ENCODE measurements at places on chromosomes 12 and 14.

GRCh38 chr12:38120438-38120837, 196.1 kb upstream of the ALG10B start:
- H3K27ac ChIP-seq, result no peak overlapping the region
- no peaks in the 10 kb centered on the region for H3K36me3 ChIP-seq
- H3K4me3 ChIP-seq, result no peak overlapping the region
- DNase-seq, result no peak
- H3K27me3 ChIP-seq, result no peaks in the 10 kb centered on the region
- H3K4me1 ChIP-seq, result no peaks in the 10 kb centered on the region

DNA sequence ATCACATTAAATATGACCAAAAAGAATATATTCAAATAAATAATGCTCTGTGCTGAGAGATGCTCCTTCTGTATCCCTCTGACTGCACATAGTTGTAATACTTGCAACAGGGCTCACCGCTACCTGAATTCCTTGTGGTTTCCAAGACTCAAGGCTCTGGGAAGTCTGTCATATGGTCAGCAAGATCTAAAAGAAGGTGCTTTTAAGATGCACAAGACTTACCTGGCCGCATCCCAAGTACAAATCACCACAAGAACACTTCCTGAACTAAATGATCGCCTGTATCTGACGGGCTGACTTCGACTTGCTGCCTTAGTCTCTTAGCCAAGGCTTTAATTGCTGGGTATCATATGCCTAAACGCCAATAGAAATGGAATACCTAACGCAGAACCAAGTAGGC, 67.2 kb downstream of the HECTD4 start:
- H3K4me1 ChIP-seq, result peaks cover 1% of the 10 kb centered on the region
- DNase-seq, result no peak
- H3K36me3 ChIP-seq, result peaks cover 16% of the 10 kb centered on the region
- no peaks in the 10 kb centered on the region for H3K27me3 ChIP-seq

- no peaks in the 10 kb centered on the region for H3K36me3 ChIP-seq
- H3K4me3 ChIP-seq, result no peak overlapping the region
- peak overlapping the region; percentile 42 for H3K27ac ChIP-seq
- peaks cover 7% of the 10 kb centered on the region for H3K27me3 ChIP-seq
- DNase-seq, result peak; percentile 76
Observed at GRCh38 chr12:52151837-52152783, 39.7 kb downstream of the KRT80 start.

DNA sequence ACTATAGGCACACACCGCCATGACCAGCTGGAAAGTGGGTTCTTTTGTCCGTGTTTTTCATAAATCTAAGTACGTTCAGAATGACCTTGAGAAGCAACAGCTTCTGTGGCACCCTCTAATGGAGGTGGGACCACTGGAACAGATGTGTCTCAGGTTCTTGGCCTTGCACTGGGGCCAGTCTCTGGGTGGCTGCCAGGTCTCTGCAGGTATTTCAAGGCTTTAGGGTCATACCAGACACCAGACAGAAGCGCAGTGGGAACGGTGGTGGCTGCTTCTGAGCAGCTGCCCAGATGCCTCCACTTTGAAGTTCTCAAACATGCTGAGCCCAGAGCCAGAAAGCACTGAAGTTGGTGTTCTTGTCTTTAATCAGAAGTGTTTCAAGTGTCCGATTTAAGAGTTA, 75.0 kb upstream of the RBM19 start:
- H3K27me3 ChIP-seq, result no peaks in the 10 kb centered on the region
- H3K4me1 ChIP-seq, result no peaks in the 10 kb centered on the region
- no peak overlapping the region for H3K4me3 ChIP-seq
- H3K36me3 ChIP-seq, result no peaks in the 10 kb centered on the region

- no peaks in the 10 kb centered on the region for H3K4me1 ChIP-seq
- no peaks in the 10 kb centered on the region for H3K36me3 ChIP-seq
- DNase-seq, result no peak
Observed at GRCh38 chr14:76499399-76499798, 123.5 kb downstream of the ESRRB start.

DNA sequence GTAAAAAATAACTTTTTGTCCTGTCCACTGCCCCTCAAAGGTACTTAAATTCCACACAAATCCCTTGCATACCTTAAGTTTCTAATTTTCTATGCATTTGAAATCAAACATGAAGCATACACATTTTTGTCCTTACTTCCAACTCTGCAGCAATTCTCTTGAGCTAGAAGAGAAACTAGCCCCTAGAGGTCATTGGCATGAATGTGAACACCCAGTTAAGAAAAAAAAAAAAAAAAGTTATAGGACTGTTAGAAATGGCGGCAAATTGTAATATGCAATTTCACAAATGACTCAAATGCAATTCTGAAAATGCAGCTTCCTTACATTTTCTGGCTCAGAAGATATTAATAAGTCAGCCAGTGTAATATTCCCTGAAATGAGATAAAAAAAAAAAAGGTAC, 4.6 kb upstream of the ESR2 start:
- H3K27me3 ChIP-seq, result peaks cover 26% of the 10 kb centered on the region
- no peak for DNase-seq
- H3K4me1 ChIP-seq, result peaks cover 27% of the 10 kb centered on the region
- H3K4me3 ChIP-seq, result no peak overlapping the region
- H3K27ac ChIP-seq, result no peak overlapping the region

DNA sequence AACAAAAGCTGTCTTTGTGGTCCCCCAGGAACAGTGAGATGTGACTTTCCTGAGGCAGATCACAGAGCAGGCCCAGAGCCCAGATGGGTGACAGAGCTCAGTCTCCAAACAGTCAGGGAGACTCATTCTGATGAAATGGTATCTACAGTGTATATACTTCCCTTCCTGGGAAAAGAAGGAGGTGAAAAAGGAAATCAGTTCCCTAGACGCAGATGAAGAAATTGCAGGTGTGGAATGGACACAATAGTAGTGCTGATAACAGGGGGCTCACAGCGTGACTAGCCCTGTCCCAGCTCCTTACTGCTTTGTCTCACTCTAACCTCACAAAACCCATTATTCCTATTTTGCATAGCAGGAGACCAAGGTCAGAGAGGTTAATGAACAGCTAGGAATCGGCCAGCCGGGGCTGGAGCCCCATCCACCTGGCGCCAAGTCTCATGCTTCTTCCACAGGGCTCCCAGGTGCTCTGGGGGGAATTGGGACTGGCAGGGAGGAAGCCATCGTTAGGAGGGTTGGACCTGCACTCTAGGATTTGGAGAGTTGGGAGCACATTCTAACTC, 11.9 kb downstream of the KCNH3 start:
- peaks cover 6% of the 10 kb centered on the region for H3K4me1 ChIP-seq
- H3K27me3 ChIP-seq, result peaks cover 35% of the 10 kb centered on the region
- DNase-seq, result no peak
- no peak overlapping the region for H3K4me3 ChIP-seq

DNA sequence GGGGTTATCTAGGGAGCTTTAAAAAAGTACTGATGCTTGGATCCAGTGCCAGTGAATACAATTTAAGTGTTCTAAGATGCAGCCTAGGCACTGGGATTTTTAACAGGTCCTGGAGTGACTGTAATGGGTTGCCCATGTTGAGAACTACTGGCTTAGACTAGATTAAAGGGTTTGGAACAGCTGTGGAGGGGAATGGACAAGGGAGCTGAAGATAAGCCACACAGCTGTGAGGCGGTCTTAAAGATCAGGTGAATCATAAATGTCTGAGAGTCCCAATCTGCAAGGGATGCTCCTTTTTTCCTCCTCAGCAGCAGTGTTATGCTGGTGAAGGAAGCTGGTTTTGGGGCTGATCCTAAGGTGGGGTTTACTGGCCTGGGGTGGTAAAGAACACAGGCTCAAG, 35.5 kb upstream of the FRMD6 start:
- no peak for DNase-seq
- H3K27ac ChIP-seq, result no peak overlapping the region
- no peaks in the 10 kb centered on the region for H3K4me1 ChIP-seq
- H3K27me3 ChIP-seq, result peaks cover 8% of the 10 kb centered on the region
- no peaks in the 10 kb centered on the region for H3K36me3 ChIP-seq

- no peak overlapping the region for H3K4me3 ChIP-seq
- H3K27ac ChIP-seq, result peak overlapping the region; percentile 84
- DNase-seq, result peak; percentile 87
- peaks cover 40% of the 10 kb centered on the region for H3K4me1 ChIP-seq
Observed at GRCh38 chr14:91303091-91303923, 58.8 kb upstream of the GPR68 start.

- no peak overlapping the region for H3K4me3 ChIP-seq
- H3K4me1 ChIP-seq, result peaks cover 87% of the 10 kb centered on the region
- no peak for DNase-seq
- H3K27ac ChIP-seq, result peak overlapping the region; percentile 35
- H3K27me3 ChIP-seq, result no peaks in the 10 kb centered on the region
Observed at GRCh38 chr14:91387169-91387835, 30.3 kb downstream of the CCDC88C start.

GRCh38 chr12:108967869-108968540, 52.9 kb downstream of the SVOP start:
- H3K27me3 ChIP-seq, result peaks cover 6% of the 10 kb centered on the region
- no peaks in the 10 kb centered on the region for H3K36me3 ChIP-seq
- DNase-seq, result no peak
- no peak overlapping the region for H3K27ac ChIP-seq
- H3K4me1 ChIP-seq, result no peaks in the 10 kb centered on the region

DNA sequence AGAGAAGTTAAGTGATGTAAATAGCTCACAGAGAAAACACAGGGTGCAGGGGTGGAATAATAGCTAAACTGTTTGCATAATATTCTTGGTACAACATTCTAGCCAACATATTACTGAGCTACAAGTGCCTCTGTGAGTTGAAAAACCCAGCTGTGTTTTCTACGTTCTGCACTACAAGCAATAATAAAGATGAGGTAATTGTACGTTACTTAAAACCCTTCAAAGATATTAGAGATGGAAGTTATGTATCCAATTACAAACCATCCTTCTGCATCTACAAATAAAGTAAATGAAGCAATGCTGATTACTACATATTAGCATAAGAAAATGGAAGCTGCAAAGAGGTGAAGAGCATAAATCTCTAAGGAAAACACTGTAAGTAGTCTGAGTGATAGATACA, 271.4 kb downstream of the SSPN start:
- no peak overlapping the region for H3K4me3 ChIP-seq
- peaks cover 6% of the 10 kb centered on the region for H3K36me3 ChIP-seq
- DNase-seq, result no peak

DNA sequence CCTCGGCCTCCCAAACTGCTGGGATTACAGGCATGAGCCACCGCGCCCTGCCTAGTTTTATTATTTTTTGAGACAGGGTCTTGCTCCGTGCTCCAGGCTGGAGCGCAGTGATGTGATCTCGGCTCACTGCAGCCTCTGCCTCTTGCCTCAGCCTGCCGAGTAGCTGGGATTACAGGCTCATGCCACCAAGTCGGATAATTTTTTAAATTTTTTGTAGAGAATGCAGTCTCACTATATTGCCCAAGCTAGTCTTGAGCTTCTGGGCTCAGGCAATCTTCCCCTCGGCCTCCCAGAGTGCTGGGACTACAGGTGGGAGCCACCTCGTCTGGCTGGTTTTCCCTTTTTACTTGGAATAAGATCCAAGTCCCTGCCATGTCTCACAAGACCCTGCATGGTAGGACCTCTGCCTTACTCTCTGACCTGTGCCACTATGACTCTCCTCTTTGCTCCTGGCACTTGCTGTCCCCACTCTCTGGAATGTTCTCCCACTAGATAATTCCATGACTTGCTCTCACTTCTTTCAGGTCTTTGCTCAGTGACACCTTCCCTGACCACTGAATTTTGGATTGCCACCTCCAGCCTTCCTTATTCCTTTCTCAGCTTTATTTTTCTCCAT, 7.7 kb upstream of the RARG start:
- no peak overlapping the region for H3K4me3 ChIP-seq
- H3K4me1 ChIP-seq, result peaks cover 30% of the 10 kb centered on the region
- no peaks in the 10 kb centered on the region for H3K36me3 ChIP-seq
- H3K27ac ChIP-seq, result no peak overlapping the region

GRCh38 chr12:27539191-27539631, 15.2 kb downstream of the PPFIBP1 start:
- H3K36me3 ChIP-seq, result no peaks in the 10 kb centered on the region
- H3K27ac ChIP-seq, result no peak overlapping the region
- no peak overlapping the region for H3K4me3 ChIP-seq
- H3K27me3 ChIP-seq, result peaks cover 17% of the 10 kb centered on the region

DNA sequence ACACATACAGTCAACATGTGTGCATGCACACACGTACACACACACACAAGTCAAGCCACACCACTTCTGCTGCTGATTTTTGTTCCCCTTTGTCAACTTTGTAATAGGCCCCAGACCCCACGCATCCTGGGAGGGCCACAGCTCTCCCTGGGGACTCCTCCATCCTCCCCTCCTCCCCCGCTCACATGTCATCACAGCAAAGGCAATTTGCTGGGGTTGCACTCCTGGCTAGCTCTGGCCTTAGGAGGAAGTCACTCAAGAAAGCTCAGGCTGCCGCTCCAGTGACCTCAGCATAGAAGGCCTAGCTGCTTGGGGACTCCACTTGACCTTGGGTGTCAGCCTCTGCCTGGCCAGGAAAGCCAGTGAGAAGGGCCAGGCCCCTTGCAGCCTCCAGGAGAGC, 27.2 kb downstream of the NGB start:
- no peak overlapping the region for H3K27ac ChIP-seq
- no peaks in the 10 kb centered on the region for H3K4me1 ChIP-seq
- H3K36me3 ChIP-seq, result no peaks in the 10 kb centered on the region
- no peaks in the 10 kb centered on the region for H3K27me3 ChIP-seq
- no peak for DNase-seq

- H3K36me3 ChIP-seq, result peaks cover 48% of the 10 kb centered on the region
- H3K27me3 ChIP-seq, result no peaks in the 10 kb centered on the region
- no peak overlapping the region for H3K4me3 ChIP-seq
- H3K4me1 ChIP-seq, result peaks cover 11% of the 10 kb centered on the region
- H3K27ac ChIP-seq, result no peak overlapping the region
Observed at GRCh38 chr14:73718418-73719251, 4.5 kb upstream of the PNMA1 start.

GRCh38 chr14:92863286-92864080, 59.5 kb upstream of the CHGA start:
- no peak overlapping the region for H3K4me3 ChIP-seq
- no peaks in the 10 kb centered on the region for H3K4me1 ChIP-seq
- no peaks in the 10 kb centered on the region for H3K36me3 ChIP-seq
- H3K27me3 ChIP-seq, result peaks cover 2% of the 10 kb centered on the region
- H3K27ac ChIP-seq, result no peak overlapping the region
- no peak for DNase-seq

DNA sequence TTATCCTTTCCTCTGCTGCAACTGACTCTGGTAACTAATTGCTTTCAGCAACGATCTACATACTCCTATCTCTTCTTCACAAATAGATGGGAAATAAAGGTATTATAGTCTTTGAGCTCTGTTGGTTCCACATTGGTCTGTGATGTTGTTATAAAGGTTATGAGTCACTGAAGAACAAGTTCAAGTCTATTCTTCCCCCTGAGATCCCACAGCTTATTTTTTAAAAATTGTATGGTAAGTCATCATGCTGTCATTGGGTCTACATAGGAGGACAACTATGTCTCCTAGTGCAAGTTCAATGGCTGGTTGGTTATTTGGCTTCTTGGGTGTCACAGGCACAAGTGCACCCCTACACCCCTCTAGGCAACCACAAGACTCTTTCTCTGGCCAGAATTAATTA, 49.6 kb upstream of the PTCSC3 start:
- H3K27me3 ChIP-seq, result peaks cover 5% of the 10 kb centered on the region
- no peak for DNase-seq
- H3K4me1 ChIP-seq, result no peaks in the 10 kb centered on the region

- no peak overlapping the region for H3K4me3 ChIP-seq
- H3K27ac ChIP-seq, result no peak overlapping the region
- H3K27me3 ChIP-seq, result peaks cover 56% of the 10 kb centered on the region
- H3K4me1 ChIP-seq, result peaks cover 16% of the 10 kb centered on the region
Observed at GRCh38 chr12:48189331-48190125, 6.1 kb downstream of the CCDC184 start.

GRCh38 chr12:60498656-60499055, 902.8 kb downstream of the SLC16A7 start:
- no peak for DNase-seq
- no peaks in the 10 kb centered on the region for H3K27me3 ChIP-seq
- no peaks in the 10 kb centered on the region for H3K4me1 ChIP-seq
- H3K4me3 ChIP-seq, result no peak overlapping the region
- no peak overlapping the region for H3K27ac ChIP-seq
